Substantia nigra (tissue), 51 donors: ENCODE measurements at places on chromosomes 3 and 15.
A peak's percentile ranks its signal among the peaks of the same experiment; 100 is the strongest.

DNA sequence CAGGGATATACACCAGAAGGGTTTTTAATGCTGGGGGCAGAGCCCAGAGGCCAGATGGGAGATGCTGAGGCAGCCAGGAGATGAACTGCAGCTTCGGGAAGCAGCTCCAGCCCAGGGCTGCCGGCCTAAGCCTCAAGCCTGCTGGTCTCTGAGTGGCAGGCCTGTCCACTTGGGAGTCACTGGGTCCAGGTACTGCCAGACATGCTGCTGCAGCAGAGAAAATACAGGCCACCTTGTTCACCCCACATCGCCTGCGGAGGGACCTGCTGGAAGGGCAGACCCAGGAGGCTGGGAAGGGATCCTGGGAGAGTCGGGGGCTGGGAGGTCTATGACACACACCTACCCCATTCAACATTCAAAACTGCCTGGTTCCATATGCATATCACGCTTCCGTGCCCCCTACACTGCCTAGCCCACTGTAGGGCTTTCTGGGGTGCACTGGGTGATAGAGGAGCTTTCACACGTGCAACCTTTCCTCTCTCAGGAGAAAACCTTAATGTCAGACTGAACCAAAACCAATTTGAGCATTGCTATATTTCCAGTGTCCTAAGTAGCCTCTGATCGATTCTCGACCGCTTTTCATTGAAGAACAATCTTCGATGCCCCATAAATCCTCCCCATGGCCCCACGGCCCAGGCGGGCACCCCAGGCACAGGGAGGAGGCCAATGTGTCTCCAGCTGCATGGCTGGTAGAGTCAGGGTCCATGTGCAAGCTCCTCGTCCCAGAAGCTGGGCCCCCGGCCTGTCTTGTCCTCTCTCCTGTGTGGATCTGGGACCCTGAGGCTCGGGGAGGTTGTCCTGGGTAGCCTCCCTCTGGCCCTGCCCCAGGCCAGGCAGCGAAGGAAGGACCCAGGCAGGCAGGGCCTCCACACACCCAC is 147.4 kb downstream of the ATP10A start:
- no peak for DNase-seq

- DNase-seq, result peak; percentile 33
Observed at GRCh38 chr15:70856884-70857561, 3.1 kb upstream of the LARP6 start.

DNA sequence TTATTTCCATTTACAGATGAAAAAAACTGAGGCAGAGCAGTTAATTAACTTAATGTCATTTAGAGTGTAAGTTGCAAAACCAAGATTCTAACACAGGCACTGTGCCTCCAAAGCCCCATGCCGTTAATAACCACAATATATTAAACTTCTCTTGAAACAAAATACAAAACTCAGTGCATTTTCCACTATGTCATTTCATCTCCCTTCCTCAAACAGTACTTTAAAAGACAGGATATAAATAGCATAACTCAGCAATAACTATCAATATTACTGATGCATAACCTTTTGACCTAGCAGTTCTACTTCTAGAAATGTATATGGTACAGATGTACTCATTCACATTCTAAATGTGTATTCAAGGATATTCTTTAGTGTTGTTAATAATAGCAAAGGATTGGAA is 5.1 kb upstream of the TASOR start:
- DNase-seq, result no peak

DNA sequence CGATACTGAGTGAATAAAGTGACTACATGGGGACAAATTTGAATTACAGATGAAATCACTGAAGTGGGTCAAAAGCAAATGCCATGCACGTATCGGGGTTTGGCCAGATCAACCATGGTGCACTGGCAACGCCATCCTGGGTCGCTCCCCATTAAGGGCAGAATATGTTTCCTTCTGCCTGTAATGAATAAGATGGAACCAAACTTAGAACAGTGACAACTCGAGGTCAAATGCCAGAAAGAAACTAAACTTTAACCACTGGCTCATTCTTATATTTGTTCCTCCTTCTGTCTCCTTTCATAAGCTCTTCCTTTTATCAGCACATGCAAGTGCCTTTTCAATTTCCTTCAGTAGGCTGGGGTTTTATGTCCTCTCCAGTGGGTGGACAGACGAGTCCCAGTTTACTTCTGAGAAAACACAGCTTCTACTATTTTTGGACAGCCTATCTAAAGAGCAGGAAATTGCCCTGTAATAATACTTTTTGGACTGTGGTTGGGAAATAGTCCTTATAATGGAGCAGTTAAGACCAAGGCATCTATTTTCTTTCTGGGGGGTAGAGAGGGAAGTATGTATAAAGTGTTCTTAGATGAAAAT is 61.4 kb downstream of the WHAMM start:
- DNase-seq, result no peak

DNA sequence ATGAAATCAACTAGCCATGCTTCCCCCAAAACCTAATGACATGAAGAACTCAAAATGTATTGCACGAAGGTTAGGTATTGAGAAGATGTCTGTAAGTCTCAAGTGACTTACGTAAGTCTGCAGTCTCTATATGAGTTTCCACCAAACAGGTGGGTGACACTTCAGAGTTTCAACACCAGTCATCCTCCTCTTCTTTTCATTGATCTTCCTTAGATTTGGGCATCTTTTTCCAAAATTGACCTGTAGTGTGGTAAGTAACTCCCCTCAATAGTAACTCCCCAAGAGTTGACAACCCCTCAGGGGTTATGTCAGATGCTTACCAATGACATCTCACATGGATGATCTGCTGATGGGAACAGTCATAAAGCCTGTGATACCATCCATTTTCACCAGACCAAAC is 46.1 kb downstream of the GPR176 start:
- DNase-seq, result no peak

DNA sequence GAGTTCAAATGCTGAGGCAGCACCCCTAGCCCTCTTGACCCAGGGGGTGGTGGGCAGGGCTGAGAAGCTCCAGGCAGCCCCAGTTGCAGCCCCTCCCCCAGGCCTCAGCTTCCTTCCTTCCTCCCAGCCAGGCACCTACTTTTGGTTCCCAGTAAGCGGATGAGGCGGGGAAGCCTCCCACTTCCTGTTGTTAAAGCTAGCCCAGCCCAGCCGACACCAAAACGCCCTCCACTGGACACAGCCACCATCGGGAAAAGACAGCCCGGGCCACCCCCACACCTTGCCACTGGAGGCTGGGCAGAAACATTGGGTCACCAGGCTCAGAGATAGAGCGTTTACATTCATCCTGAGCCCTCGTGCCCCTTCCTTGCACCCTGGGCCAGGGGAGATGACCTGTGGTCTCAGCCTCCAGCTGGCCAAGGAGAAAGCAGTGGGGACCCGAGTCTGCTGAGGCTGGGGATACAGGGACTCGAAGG is 3.5 kb downstream of the DUSP7 start:
- DNase-seq, result peak; percentile 68

GRCh38 chr3:185754920-185755319 is 69.9 kb downstream of the IGF2BP2 start:
- no peak for DNase-seq

- DNase-seq, result no peak
Observed at GRCh38 chr15:68435966-68436365, 4.0 kb upstream of the ITGA11 start.

- no peak for DNase-seq
Observed at GRCh38 chr3:112374333-112374734, 41.4 kb downstream of the CD200 start.

GRCh38 chr3:59660852-59661625 is 611.2 kb upstream of the CFAP20DC start:
- DNase-seq, result no peak

DNA sequence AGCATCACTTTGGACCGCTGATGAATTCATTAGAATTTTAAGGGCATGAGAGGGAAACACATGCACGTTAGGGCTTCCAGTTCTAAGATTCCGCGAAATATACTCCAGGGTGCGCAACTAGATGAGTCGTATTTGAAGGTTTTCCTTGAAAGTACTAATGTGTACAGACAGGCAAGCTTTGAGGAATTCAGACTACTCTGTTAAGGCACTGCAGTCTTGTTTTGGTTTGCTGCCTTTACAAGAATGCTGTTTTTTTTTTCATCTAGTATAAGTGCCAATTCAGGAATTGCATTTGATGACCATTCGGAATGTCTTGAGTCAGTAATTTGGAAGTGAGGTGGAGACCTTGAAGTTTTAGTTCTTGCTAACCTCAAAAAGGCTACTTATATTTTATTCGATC is 19.1 kb downstream of the TRNT1 start:
- DNase-seq, result no peak

DNA sequence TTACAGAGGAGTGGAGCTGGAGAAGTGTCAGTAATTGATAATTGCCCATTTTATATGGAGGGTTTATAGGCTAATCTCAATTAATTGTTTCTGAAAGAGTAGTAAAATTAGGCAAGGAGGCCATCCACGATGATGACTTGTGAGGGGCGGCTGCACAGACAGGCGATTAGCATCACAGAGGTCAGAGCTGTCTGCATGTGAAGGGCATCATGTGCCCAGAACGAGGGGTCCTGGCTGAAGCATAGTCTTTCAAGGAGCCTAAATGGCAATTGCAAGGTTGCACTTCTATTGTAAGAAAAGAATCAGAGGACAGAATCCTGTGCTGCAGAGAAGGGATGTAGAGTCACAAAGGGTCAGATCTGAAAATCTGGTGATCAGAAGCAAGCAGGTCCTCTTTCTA is 196.6 kb downstream of the EBLN2 start:
- no peak for DNase-seq

DNA sequence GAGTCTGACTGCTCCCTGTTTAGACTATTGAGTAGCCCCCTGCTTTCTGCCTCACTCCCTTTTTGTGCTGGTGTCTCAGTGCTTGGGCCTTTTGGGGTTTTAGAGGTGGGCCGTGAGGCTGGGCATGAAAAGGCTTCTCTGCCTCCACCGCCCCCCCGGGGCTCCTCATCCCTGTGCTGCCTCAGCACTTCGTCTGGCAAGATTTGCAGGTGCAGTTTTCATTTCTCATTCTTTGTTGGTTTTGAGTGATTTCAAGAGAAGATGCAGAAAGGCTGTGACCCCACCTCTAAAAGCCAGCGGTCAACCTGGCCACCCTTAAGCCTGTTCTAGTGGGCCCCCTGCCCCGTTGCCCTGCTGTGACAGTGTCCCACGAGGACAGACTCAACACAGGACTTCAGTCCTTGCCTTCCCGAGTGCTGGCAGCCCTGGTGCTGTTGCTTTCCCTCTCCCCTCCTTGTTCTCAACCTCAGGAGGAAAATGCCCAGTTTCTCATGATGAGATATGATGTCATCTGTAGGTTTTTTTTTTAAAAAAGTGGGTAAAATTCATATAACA is 38.0 kb downstream of the APBA2 start:
- no peak for DNase-seq

- no peak for DNase-seq
Observed at GRCh38 chr3:1515882-1516281, 423.1 kb downstream of the CNTN6 start.

- DNase-seq, result no peak
Observed at GRCh38 chr15:68000754-68001153, 53.4 kb upstream of the PIAS1 start.

DNA sequence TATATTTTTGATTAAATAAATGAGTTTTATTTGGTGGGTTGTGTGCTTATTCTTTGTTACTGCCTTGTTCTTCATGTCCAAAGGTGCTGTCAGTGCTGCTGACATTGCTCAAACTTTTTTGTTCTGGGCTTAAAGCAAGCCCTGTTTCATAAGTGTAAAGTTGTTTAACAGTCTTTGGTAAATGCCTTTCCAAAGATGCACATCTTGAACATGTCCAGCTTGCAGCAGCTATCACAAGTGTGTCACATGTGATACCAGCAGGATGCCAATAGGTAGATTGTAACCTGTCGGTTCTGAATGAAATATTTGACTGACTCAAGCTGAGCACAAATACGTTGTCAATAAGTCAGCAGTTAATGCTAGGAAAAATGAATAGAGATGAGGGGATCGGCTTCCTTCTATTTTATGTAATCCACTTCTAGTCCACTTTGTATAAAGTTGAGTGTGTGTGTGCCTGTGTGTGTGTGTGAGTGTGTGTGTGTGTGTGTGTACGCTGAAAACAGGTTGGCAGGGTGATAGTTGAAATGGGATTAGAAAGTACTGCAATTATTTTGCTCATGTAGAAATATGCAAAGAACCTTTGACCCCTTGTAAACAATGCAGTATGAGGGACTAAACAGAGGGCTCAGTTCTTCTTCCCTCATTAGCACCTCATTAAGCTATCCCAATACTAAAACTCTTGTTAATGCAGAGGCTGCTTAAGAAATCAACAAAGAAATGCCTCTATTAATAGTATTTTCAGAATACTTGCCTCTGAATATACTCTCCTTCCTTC is 986.5 kb downstream of the TUSC7 start:
- DNase-seq, result no peak

- no peak for DNase-seq
Observed at GRCh38 chr15:42450425-42450790, 40.5 kb downstream of the ZNF106 start.

DNA sequence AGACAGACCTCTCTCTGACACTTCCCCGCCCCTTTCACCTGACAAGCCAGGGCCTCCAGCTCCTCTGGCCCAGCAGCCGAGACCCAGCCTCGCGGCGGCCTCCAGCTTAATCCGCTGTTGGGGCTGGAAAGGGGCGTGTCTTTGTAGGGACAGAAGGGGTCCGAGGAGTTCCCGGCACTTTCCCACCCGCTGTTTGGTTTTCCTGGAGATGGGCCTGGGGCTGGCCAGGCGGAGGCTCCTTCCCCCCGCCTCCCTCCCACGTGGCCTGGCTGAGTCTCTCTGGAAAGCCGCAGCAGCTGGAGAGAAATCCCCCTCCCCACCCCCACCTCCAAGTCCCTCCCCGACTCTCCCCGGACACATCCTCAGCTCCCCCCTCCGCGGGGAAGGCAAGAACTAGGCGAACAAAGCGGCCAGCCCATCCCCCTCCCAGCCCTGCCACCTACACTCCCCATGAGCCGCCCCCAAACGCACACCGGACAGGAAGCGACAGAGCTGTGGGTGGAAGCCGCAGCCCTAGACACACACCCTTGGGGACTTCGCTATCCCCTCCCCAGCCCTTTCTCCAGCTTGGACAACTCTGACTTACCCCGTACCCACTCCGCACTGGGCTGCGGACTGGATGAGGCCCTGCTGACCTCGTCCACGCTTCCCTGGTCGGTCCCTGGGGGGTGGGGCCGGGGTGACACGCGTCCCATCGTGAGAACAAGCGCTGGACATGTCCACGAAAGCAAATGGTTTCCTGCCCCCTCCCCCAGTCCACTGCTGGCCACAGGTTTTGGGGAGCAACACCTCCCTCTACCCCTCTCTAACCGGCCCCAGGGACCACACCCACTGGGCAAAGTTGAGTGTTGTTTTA is 1.2 kb downstream of the IGDCC4 start:
- no peak for DNase-seq

DNA sequence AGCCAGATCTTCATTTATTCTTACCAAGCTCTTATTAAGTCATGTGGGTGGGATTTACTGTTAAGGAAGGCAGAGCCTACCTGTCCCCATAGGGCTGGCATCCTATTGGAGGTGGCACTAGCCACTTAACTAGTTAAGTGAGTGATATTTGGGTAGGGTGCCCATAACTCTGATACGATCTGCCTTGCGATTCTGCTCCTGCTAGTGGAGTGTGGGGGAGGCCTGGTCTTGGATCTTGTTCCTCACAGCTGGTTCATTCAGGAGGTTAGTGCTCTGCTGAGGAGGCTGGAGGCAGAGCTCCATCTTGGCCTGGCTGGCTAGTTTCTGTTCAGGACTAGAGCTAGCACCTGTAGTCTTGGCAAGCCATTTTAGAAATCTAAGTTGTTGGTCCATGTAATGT is 9.3 kb downstream of the BAHD1 start:
- DNase-seq, result no peak
